ENCODE measurements at places on chromosomes 2 and 18.

DNA sequence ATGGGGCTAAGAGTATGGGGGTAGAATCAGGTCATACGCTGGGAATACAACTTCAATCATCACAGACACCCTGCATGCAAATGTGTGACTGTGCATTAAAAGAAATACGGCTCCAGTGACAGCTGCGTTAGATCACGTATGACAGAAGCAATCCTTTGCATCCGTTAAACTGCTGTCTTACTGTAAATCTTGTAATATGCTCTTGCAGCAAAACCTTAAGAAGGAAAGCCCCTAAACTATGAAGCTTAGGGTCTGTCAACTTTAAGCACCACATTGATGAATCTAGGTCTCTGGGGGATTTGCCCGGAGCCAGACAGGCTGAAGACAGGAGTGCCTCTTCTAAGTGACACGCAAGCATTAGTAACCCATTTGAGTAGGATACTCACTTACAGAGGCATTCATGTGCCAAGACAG is 84.7 kb upstream of the EML6 start:
- no peak for DNase-seq

GRCh38 chr2:237743561-237744269 is 54.9 kb upstream of the RBM44 start:
- no peak for DNase-seq

- no peak for DNase-seq
Measured at GRCh38 chr2:53715568-53715967, 52.0 kb upstream of the CHAC2 start.

DNA sequence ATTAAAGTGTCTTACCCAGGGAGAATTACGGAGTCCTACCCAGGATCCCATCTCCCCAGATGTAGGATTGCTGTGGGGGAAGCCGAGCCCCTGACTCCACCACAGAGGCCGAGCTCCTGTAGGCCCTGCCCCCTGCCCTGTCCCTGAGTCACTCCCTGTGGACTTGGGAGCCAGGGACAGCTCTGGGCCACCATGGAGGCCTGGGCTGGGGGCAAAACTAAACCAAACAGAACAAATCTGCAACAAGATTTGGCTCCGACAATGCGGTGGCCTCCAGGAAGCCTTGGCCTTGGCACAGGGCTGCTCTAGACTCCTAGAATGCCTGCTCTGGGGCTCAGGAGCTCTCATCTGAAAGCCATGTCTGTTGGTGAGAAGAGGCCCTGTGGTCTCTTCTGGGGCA is 99.3 kb upstream of the PXDN start:
- no peak for DNase-seq

- no peak for DNase-seq
Measured at GRCh38 chr2:205288686-205289085, 393.6 kb upstream of the NRP2 start.

DNA sequence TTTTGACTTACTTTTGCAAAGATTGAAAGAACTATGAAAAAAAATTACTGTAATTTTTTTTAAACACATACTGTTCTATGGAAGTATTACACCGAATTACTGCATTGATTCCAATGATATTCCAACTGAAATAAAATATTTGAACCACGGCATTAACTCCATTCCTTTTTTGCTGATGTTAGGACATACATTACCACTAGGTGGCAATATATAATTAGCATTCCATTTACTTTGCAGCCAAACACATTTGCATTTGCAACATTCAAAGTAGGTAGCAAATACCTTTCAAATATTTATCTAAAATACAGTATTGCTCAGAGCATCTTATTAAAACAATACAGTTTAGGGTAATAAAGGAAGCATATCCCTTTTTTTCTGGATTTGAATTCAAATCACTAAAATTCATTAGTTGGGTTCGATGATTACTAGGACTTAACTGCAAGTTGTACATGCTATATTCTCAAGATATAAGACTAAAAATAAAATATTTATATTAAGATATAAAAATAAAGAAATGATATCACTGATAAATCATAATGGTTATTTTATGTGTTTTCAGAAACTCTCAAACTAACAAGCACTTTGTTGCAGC is 31.3 kb downstream of the LANCL1 start:
- peak; percentile 14 for DNase-seq

DNA sequence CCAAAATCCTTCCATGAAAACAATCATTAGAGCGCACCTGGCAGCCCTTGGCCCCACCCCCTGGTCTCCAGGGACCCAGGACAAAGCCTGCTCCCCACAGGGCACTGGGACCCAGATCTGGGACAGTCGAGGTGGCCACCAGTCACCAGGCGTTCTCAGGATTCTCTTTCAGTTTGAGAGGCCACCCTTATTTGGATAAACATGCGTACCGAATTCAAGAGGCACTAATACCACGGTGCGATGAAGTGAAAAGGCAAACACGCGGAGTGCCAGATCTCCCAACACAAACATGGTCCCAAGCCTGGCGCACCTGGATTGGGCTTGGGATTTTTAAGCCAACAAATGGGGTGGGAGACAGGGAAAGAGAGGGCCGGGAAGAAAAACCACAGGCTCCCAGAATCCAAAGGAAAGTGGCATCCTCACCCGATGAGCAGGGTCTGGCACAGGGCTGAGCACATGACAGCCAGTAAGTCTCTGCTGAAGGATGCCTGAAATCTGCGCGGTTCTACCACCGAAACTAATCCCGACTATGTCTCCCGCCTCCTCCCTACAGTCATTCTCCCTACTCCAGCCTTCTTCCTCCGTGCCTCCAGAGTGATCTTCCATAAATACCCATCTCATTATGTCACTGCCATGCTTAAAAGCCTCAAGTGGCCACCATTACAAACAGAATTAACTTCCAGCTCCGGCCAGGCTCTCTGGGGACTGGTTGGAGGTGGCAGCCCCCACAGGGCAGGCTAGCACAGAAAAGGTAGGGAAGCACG is 60.9 kb upstream of the KLHL29 start:
- DNase-seq = no peak

- peak; percentile 38 for DNase-seq
Measured at GRCh38 chr2:85132834-85133637, at the start of gene TCF7L1. Gene TCF7L1, plus strand, starts transcription at chr2:85133392. Its CDS starts 293 bp downstream, at chr2:85133685.

- DNase-seq = no peak
Measured at GRCh38 chr18:57814555-57814954, 11.4 kb upstream of the ATP8B1 start.

- no peak for DNase-seq
Measured at GRCh38 chr2:51782921-51783765, 751.2 kb upstream of the NRXN1 start.

All from activated CD4-positive, alpha-beta T cell treated with anti-CD3 and anti-CD28 coated beads, Interleukin-10, Interleukin-2, amounts not matched to agents 100 ng/mL and 50 ng/mL, durations not matched to agents 16 hours and 8 hours (primary cell).